NCI-H1048 (cell line): ENCODE measurements at places on chromosomes 13 and 19.

GRCh38 chr13:54574791-54575190 lies 1546.2 kb downstream of the OLFM4 start:
- no peak for DNase-seq

DNA sequence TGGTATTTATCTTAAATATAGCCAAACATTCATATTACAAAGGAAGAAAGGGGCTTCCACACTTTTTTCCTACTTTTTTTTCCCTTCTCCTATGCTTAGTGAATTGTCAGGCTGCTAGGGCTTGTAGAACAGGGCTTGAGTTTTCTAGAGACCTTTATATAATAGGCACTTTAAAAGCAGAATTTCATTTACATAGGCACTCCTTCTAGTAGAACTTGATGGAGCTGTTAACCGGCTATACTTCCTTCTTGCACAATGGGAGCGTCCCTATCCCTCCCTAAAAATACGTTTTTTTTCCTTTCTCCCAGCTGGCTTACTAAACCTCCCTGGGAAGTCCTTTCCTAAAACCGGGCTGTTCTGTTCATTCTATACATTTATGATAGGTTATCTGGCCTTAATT lies 1.1 kb downstream of the TRIM13 start:
- no peak for DNase-seq

GRCh38 chr19:6374711-6375410 lies 872 bp downstream of the PSPN start:
- DNase-seq: no peak

GRCh38 chr19:2636141-2636896 lies 66.2 kb downstream of the GNG7 start:
- DNase-seq: no peak

DNA sequence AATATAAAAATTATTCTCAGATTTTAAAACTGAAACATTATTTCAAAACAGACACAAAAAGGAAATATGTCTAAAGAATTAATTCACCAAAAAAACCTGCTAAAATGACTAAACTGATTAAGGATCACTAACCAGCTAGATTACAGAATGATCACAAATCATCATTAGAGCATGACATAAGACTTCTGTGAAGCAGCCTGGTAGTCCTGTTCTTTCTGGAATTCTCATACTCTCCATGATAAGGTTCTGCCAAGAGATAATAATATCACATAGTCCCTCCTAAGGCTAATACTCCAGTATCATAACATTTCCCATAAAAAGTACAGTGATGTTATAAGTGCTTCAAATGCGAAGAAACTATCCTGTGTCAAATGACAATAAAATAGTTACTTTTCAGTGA lies 1814.9 kb downstream of the SLITRK5 start:
- no peak for DNase-seq

- DNase-seq: no peak
Measured at GRCh38 chr19:30865511-30865910, 483.7 kb downstream of the TSHZ3 start.

DNA sequence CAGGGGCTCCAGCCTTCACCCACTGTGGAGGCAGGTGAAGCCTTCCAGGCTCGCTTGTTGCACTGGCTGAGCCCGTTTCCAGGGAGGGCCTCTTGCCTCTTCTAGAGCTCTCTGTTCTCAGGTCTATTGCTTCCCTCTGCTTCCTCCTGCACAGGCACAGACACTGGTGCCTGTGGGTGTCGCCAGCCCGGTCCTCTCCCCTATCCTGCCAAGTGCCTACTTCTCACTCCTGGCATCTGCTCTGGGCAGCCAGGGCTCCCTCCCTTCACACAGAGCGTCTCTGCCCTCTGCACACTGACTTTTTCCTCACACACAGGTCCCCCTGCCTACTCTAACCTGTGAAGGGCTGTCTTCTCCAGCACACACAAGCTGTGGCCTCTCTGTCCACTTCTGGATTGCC lies 60.3 kb downstream of the SLC7A9 start:
- no peak for DNase-seq

- DNase-seq: no peak
Measured at GRCh38 chr13:25807562-25807961, 244.3 kb downstream of the SHISA2 start.

GRCh38 chr13:45807520-45808099 lies 43.9 kb downstream of the SIAH3 start:
- DNase-seq: no peak
